ENCODE measurements at places on chromosomes 6 and 20.

- no peak for DNase-seq
These were observed 23.1 kb upstream of the ZMYND8 start for GRCh38 chr20:47379433-47380150.

DNA sequence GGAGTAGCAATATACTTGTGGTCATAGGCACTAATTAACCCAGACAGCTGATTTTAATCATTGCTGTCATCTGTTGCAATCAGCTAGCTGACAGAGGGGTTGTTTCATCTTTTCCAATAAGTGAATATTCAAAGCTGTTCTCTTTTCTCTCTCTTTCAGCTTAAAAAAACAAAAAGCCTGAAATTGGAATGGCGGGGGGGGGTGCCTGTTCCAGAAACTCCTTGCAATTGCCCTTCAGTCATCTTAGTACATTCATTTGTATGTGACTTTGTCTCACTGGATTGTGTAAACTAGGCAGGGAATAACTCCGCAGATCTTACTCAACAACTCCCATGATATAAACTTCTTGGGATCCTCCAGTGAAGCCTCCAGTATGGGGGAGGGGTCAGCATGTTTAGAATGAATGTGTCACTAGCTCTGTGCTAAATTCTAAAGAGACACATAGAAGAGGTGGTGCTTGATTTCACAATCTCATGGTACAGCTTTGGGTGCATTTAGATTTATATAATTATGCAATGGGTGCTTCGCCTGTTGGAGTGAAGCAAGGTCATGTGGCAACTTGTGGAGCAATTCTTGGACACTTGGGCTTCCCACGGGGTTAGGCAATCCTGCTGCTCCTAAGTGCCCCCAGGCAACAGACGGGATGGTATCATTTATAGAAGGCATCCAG is 40.1 kb downstream of the SLC24A3 start:
- DNase-seq: no peak

GRCh38 chr20:873875-874607 is 40.5 kb downstream of the FAM110A start:
- no peak for DNase-seq

GRCh38 chr6:81997090-81997926 is 244.8 kb upstream of the TENT5A start:
- no peak for DNase-seq

DNA sequence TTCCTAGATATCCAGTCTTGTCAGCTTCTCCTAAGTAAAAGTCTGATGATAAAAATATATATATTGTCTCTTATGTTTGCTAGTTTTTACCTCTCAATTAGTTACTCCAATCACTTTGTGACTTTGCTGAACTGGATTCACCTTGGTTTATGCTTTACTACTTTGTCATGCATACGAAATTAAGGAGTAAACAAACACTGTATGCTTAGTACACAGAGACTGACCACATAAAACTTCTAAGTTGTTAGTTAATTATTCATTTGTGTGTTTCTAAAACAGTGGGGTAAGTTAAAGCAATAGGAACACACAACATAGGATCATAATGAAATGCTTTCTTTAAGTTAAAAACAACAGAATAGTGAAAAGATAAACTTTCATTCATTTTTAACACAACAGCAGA is 877.3 kb upstream of the MAP3K7 start:
- no peak for DNase-seq

GRCh38 chr6:146775220-146775619 is 176.4 kb downstream of the ADGB start:
- no peak for DNase-seq

DNA sequence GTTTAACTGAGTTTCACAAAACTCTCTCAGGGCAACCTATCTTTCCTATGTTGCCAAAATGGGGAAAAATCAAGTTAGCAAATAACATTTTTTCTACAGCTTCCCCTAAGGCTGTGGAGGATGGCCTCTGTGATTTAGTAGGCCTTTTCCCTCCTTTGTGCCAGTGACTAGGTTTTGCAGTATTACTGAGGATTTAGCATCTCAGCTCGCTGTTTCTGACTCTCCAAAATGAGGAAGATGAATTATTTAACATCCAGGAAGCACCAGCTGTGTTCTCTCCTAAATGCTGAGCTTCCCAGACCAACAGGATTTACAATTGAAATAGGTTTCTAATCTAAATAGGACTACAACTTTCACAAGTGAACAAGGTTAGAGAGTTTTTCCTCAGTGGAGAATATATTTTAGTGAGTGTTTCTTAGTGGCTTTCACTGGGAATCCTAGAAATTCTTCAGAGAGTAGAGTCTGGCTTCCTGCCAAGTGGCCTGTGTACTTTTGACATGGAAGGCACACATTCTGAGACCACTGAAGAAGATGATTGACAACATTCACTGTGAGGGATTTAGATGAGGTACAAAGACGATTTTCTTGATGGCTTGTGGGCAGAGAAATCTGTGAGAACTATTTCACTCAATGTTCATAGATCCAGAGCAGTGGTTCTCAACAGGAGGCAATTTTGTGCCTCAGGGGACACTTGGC is 62.4 kb downstream of the PTCHD4 start:
- no peak for DNase-seq

GRCh38 chr6:96975852-96976251 is 51.3 kb downstream of the KLHL32 start:
- DNase-seq: no peak

DNA sequence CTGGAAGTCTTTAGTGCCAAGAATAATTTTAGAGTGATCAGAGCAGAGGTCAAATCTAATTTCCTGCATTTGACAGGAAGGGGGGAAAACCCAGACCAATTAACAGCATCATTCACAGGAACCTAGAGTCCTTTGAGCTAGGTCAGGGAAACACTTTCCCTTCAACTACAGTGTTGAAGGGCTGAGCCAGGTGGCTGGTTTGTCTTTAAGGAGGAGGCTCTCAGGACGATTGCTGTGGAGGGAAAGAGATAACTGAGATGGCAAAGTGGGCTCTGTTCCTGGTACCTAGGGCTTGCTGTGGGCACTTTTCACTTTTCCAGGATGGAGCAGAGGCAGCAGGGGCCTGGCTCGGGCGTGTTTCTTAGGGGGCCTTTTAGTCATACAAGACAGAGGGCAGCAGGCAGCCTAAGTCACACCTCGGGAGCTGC is 111.9 kb downstream of the SCML4 start:
- DNase-seq: no peak

- no peak for DNase-seq
These were observed 99.0 kb downstream of the GMPR start for GRCh38 chr6:16337295-16337975.

DNA sequence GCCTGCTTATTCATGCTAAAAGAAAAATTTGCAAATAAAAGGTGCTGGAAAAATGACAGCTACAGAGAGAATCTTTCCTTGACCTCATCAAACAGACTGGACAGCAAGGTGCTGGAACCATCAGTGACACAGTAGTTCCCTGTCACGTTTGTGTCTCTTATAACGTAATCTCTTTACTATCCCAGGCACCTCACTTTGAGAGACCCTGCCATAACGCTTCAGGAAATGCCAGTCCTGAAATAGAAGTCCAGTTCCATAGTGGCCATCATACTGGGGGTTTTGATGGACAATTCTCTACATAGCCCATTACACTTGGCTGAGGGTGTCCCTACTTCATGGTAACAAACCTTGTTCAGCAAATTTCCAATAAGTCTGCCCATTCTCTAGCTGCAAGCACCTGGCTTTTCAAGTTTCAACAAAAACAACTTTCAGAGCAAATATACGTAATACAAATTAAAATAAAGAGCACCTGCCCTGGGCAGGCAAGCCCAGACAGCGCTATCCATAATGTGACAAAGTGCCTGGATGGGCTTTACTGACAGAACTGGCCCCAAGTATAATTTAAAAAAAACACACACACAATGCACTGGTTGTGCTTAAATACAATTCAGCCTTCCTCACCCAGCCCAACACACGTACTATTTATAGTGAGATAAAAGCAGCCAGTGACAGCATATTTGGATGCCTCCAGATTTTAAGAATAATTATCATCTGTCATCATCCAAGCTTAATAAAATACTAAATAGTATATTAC is 38.7 kb downstream of the CNKSR3 start:
- DNase-seq: no peak

DNA sequence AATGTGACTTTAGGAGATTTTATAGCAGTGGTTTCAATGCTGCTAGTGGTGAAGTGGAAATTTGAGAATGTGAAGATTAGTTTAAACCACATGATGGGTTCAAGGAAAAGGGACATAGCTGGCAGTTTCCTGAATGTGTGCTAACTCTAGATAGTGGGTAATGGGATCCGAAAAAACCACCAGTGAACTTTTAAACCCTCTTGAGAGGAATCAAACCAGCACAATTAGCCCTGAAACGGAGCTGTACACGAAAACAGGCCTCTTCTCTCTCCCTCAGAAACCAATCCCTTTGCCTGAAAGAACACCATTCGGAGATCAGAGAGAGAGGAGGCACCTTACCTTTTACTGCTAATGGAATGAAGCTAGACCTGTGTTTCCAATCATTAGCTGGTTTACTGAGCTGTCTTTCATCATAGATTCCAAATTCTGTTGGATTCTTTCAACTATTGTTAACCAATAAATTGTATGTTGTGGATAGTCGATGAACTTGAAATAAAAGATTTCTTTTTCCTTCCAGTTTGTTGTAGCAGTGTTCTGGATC is 103.9 kb downstream of the AIG1 start:
- DNase-seq: no peak

DNA sequence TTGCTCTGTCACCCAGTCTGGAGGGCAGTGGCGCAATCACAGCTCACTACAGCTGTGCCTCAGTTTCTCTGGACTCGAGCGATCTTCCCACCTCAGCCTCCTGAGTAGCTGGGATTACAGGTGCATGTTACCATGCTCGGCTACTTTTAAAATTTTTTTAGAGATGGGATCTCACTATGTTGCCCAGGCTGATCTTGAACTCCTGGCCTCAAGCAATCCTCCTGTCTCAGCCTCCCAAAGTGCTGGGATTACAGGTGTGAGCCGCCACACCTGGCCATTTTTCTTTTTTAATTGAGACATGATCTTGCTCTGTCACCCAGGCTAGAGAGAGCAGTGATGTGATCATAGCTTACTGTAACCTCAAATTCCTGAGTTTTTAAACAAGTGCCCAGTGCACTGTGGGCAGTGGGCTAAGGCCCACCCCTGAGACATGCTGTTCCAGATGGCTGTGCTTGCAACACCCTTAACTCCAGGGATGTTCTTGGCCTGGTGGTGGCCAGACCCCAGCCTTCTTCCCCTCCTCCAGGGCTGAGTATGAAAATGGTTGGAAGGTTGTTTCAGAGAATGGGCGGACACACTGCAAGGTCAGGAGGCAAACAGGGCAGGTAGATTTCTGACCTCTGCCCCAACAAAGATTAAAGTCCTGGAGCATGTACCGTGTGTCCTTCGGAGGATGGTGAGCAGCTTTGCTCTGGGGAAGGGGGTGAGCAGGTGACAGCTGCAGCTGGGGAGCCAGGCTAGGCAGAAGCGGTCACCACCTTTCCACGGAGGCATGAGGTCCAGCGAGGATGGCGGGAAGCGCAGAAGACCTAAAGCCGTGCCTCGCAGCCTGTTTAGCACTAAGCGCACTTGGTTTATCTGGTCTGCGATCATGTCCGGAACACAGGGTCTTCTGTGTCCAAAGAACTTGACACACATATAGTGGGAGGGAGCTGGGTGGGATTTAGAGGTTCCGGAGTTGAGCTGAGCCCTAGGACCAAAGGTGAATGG is 1.4 kb upstream of the FAM83C start:
- DNase-seq: no peak

GRCh38 chr20:38336726-38337125 is 9.6 kb upstream of the LBP start:
- DNase-seq: no peak

DNA sequence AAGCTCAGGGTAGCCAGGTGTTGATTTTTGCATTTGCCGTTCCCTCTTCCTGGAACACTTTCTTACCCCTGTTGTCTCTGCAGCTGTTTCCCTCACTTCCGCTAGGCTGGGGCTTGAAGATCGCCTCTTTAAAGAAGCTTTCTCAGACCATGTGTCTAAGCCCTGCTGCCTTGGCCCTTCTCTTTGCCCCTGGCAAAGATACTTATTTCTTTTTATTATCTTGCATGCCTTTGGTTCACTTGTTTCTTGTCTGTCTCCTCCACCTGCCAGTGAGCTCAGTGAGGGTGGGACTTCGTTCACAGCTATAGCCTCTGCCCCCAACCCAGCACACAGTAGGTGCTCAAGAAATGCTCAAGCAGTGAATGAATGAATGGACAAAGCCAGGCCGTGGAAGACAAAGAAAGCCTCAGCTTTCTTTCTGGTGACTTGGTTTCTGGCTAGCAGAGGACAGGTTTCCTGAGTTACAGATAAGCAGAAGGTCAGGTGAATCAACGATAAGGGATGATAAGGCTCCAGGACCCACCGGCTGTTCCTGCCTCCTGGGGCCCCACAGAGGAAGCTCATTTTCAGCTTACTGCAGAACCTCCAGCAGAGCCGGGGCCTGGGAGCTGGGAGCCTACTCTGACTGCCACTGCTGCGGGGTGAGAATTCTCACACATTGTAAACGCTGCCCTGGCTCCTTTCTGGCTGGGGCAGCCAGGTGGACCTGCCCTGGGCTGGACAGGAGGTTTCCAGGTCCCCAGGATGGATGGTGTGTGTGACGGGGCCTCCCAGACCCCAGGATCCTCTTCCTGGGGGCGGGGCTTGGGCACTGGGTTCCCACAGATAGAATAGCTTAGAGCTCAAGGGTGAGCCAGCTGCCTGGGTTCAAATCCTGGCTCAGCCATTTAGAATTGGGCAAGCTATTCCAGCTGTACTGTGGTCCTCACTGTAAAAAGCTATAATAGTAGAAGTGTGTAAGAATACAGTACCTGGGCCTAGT is 29.8 kb downstream of the SNAI1 start:
- DNase-seq: no peak

- no peak for DNase-seq
These were observed 94.5 kb upstream of the SULF2 start for GRCh38 chr20:47879771-47880170.

- DNase-seq: no peak
These were observed 105.4 kb downstream of the DST start for GRCh38 chr6:56537223-56537770.

Data from stimulated activated naive CD8-positive, alpha-beta T cell treated with anti-CD3 and anti-CD28 coated beads, Interleukin-15, Interleukin-2, amounts not matched to agents 100 U/mL and 50 U/mL, for 24 hours (primary cell).